Hepatocyte (in vitro differentiated cells): ENCODE measurements at places on chromosomes 7 and 10. TPM values are rescaled to one million over a fixed set of nuclear protein-coding genes. Genes with fewer than 3 reads are reported as not detected.

Gene SPDYE6
- total RNA-seq = not detected in 2 replicates

DNA sequence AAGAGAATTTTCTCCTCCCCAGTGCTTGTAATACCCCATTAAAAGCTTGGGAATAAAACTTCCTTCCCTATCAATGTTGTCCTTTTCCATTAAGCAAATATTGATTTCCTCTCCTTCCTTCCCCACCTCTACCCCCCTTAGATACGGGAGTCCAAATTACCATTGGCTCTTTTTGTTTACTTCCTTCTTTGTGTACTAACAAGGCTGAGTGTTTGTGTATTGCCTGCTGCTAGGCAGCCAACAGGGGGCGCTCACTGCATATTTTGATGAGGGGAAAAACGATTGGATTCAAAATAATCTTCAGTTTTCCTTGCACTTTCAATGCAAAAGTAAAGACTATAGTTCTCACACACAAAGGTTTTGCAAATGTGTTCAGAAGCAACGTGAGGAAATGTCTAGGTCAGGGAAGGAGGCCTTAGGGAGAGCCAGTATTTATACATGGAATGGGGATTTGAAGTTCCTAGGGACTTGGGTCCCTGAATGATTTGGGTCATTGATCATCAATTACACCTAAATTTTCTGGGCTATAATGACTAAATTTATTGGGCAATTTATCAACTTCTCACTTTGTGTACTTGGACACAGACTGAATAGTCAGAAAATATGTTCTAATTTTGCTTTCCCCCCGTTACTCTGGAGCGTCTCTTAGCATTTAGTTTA lies 23.6 kb upstream of the VPS41 start:
- DNase-seq = peak; percentile 81

- DNase-seq = no peak
Measured at GRCh38 chr10:19294233-19294632, 245.6 kb downstream of the MALRD1 start.

GRCh38 chr7:8353991-8354390 lies 79.4 kb upstream of the NXPH1 start:
- DNase-seq = no peak

GRCh38 chr7:16656141-16656540 lies 10.2 kb downstream of the BZW2 start:
- DNase-seq = no peak
